ENCODE measurements at places on chromosomes 6 and 20. TPM values are rescaled to one million over a fixed set of nuclear protein-coding genes. Genes with fewer than 3 reads are reported as not detected.

DNA sequence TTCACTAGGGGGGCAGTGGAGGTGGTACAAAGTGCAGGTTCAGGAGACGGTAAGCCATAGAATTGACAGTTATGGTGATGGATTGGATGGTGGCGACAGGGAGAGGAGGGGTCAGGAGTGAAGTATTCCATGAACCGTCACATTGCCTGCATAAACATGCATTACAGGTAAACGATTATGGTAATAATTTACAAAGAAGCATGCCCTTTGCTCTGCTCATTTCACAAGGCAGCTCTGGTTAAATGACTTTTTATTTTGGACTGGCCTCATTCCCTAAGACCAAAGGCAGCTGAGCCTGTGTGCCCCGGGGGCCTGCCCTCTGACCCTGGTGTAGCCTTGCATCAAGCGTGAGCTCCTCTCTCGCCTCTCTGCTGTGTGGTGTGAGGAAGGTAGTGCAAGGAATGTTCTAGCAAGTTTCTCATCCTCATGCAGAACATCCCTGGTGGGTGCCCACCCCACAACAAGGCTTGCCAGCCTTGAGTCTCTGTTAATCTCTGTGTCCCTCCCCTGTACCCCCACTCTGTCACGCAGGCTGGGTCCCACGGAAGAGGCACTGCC, 59.0 kb downstream of the PPP1R14C start:
- H3K36me3 ChIP-seq = no peaks in the 10 kb centered on the region
- H3K27ac ChIP-seq = peak overlapping the region; percentile 64
- no peak overlapping the region for H3K4me3 ChIP-seq
- DNase-seq = no peak

DNA sequence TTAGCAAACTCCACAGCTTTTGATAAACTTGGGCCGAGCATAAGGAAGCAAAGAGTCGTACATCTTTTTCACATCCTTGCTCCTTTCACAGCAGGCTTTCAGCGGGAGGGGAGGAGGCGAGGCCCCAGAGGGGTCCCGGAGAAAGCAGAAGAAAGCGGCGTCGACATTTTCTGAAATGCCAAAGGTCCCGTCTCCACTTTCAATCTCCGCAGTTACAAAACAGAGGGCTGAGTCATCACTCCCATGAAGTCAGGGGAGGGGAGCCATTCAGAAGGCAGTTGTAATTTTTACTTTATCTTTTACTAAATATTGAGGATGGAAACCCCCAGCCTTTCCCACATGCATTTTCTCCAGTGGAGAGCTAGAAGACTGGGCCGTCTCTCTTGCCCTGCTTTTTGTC, 174.2 kb upstream of the THBS2 start:
- no peak for DNase-seq
- no peak overlapping the region for H3K4me3 ChIP-seq
- H3K27ac ChIP-seq = peak overlapping the region; percentile 57
- H3K4me1 ChIP-seq = no peaks in the 10 kb centered on the region

GRCh38 chr20:32050324-32050841, 1.7 kb upstream of the HCK start:
- H3K27me3 ChIP-seq = peaks cover 53% of the 10 kb centered on the region
- no peak overlapping the region for H3K4me3 ChIP-seq
- H3K4me1 ChIP-seq = peaks cover 16% of the 10 kb centered on the region

GRCh38 chr6:18412644-18413043, 25.5 kb downstream of the RNF144B start:
- H3K27ac ChIP-seq = no peak overlapping the region
- no peaks in the 10 kb centered on the region for H3K36me3 ChIP-seq
- H3K4me3 ChIP-seq = no peak overlapping the region

GRCh38 chr6:143955971-143956370, 52.1 kb downstream of the PLAGL1 start:
- H3K36me3 ChIP-seq = no peaks in the 10 kb centered on the region
- H3K4me3 ChIP-seq = no peak overlapping the region
- DNase-seq = no peak
- no peak overlapping the region for H3K27ac ChIP-seq
- H3K4me1 ChIP-seq = no peaks in the 10 kb centered on the region

- no peak overlapping the region for H3K4me3 ChIP-seq
- H3K4me1 ChIP-seq = no peaks in the 10 kb centered on the region
- no peaks in the 10 kb centered on the region for H3K27me3 ChIP-seq
- no peak for DNase-seq
- no peak overlapping the region for H3K27ac ChIP-seq
Observed at GRCh38 chr6:85561750-85562357, 31.8 kb downstream of the SNX14 start.

GRCh38 chr6:137370871-137371633, 123.1 kb downstream of the OLIG3 start:
- no peaks in the 10 kb centered on the region for H3K36me3 ChIP-seq
- no peak overlapping the region for H3K27ac ChIP-seq
- no peaks in the 10 kb centered on the region for H3K4me1 ChIP-seq
- H3K27me3 ChIP-seq = no peaks in the 10 kb centered on the region

GRCh38 chr20:32977281-32978008, 26.8 kb downstream of the SUN5 start:
- no peak overlapping the region for H3K27ac ChIP-seq
- H3K4me3 ChIP-seq = no peak overlapping the region

DNA sequence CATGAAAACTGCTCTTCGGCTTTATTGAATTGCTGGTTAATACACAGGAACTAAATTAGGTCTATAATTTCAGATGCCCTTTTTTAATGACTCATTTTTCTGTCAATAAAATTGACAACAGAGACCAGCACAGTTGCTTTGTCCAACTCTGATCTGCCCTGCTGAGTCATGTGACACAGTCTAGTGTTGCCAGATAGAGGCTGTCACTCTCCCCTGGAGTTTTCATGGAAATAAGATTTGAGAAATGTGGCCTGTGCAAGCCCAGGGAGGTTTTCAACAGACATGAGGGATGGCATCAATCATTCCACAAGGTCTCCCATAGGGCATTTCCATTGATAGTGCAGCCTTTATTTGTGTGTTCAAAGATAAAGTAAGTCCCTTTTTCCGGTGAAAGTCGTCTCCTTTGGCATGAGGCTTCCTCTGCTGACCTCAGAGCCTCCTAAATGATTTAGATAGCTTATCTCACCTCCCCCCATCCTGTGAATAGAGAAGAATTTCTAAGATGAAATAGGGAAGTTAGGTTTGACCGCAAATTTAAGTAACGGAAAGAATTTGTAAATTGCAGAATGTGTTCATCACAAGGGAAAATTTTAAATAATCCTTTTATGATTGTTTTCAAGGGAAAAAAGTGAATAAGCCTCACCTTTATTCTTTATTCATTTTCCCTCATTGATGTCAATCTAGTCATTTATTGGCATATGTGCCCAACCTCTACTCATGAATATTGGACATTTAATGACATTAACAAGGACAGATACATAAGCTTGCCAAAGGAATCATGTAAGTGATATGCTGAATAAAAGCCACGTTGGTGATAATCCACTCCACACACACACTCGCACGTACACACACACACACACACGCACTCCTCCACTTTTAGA, 277.7 kb downstream of the ADGB start:
- H3K36me3 ChIP-seq = no peaks in the 10 kb centered on the region
- no peak overlapping the region for H3K27ac ChIP-seq
- no peaks in the 10 kb centered on the region for H3K27me3 ChIP-seq
- peaks cover 10% of the 10 kb centered on the region for H3K4me1 ChIP-seq

GRCh38 chr20:59435518-59435917, 135.1 kb downstream of the EDN3 start:
- no peaks in the 10 kb centered on the region for H3K36me3 ChIP-seq
- peaks cover 15% of the 10 kb centered on the region for H3K27me3 ChIP-seq
- H3K4me1 ChIP-seq = no peaks in the 10 kb centered on the region
- no peak overlapping the region for H3K4me3 ChIP-seq
- no peak overlapping the region for H3K27ac ChIP-seq

DNA sequence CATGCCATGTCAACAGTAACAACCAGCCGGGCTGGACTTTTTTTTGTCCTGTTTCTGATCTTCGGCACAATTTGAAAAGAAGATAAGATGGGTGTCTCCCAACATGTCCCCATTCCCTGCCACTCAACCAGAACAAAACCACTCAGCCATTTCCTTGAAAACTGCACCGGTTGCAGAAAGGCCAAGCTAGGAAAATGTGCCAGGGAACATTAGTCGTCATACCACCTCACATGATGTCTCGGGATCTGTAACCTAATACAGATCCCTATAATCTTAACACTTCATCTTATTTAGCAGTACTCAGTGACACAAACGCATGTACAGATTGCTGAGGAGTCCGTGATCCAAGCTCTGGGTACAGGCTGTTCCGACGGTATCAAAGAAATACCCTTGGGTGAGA, 46.5 kb downstream of the ALDH8A1 start:
- peak overlapping the region; percentile 44 for H3K27ac ChIP-seq
- peaks cover 1% of the 10 kb centered on the region for H3K4me1 ChIP-seq
- H3K36me3 ChIP-seq = no peaks in the 10 kb centered on the region
- H3K4me3 ChIP-seq = no peak overlapping the region
- no peak for DNase-seq
- H3K27me3 ChIP-seq = no peaks in the 10 kb centered on the region

- DNase-seq = no peak
- H3K36me3 ChIP-seq = no peaks in the 10 kb centered on the region
- H3K27me3 ChIP-seq = no peaks in the 10 kb centered on the region
- no peaks in the 10 kb centered on the region for H3K4me1 ChIP-seq
- no peak overlapping the region for H3K27ac ChIP-seq
Observed at GRCh38 chr6:13146442-13146841, 181.9 kb downstream of the TBC1D7 start.

- H3K36me3 ChIP-seq = peaks cover 12% of the 10 kb centered on the region
- DNase-seq = no peak
- H3K4me3 ChIP-seq = no peak overlapping the region
- no peaks in the 10 kb centered on the region for H3K4me1 ChIP-seq
- H3K27me3 ChIP-seq = no peaks in the 10 kb centered on the region
- H3K27ac ChIP-seq = no peak overlapping the region
Observed at GRCh38 chr20:2919518-2920245, 46.4 kb downstream of the PTPRA start.

- H3K4me1 ChIP-seq = peaks cover 12% of the 10 kb centered on the region
- no peak overlapping the region for H3K4me3 ChIP-seq
- H3K27ac ChIP-seq = no peak overlapping the region
- no peaks in the 10 kb centered on the region for H3K36me3 ChIP-seq
- H3K27me3 ChIP-seq = no peaks in the 10 kb centered on the region
Observed at GRCh38 chr6:148915810-148916209, 169.0 kb downstream of the UST start.

GRCh38 chr20:37137547-37137946, 41.6 kb upstream of the RPN2 start:
- H3K27me3 ChIP-seq = no peaks in the 10 kb centered on the region
- H3K4me1 ChIP-seq = no peaks in the 10 kb centered on the region
- DNase-seq = no peak
- H3K4me3 ChIP-seq = no peak overlapping the region
- no peaks in the 10 kb centered on the region for H3K36me3 ChIP-seq

- no peak overlapping the region for H3K27ac ChIP-seq
- H3K4me3 ChIP-seq = no peak overlapping the region
- no peaks in the 10 kb centered on the region for H3K27me3 ChIP-seq
- H3K4me1 ChIP-seq = peaks cover 7% of the 10 kb centered on the region
- no peak for DNase-seq
Observed at GRCh38 chr6:90227673-90228072, 69.0 kb downstream of the BACH2 start.

DNA sequence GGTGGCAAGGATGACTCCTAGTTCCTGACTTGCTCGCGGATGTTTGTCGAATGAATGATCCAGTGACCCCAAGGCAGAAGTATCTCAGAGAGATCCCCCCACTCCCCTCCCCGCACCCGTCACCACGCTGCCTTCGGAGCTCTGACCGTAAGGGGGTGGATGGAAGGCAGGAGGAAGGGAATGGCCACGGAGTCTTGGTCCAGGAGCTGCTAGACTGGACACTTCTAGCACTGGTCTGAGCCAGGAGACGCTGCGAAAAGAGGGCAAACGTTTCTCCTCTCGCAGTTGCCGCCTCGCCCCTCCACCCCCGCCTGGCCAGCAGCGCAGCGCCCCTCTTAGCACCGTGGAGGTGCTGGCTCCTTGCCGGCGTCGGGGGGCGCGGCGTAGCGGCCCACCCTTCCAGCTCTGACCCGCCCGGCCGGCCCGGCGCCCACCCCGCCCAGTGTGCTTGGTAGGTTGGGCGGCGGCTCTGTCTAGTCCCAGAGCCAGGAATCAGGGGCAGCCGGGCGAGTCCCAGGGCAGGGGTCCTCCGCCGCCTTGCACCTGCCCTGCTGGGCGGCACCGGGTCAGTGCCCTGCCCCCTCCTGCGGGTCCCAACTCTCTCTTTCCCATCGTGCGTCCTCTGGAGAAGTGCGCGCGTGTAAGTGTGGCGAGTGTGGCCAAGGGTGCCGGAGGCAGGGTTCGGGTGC, 2.4 kb upstream of the DBNDD2 start:
- no peak for DNase-seq
- H3K4me1 ChIP-seq = peaks cover 21% of the 10 kb centered on the region
- peak overlapping the region; percentile 92 for H3K27ac ChIP-seq
- H3K36me3 ChIP-seq = peaks cover 15% of the 10 kb centered on the region

- H3K4me1 ChIP-seq = no peaks in the 10 kb centered on the region
- DNase-seq = no peak
- H3K27ac ChIP-seq = no peak overlapping the region
- H3K36me3 ChIP-seq = no peaks in the 10 kb centered on the region
- H3K27me3 ChIP-seq = no peaks in the 10 kb centered on the region
Observed at GRCh38 chr6:64590965-64591675, 955.5 kb downstream of the PHF3 start.

DNA sequence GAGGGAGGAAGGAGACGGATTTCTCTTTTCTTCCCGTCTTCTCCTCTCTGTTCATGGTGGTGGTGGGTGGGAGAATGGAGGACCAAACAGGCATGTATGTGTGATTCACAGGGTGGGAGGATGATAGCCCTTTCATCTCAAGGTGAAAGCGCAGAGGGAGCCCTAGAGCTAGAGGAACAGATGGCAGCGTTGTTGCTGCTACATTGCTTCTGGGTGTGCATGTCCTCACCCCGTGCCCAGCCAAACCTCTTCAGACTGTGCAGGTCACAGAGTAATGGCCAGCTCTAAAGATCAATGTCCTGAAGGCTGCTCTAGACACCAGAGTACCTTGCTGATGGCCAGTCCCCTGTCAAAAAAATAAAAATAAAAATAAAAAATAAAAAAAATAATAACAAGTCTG, 301.8 kb downstream of the TBC1D7 start:
- H3K27me3 ChIP-seq = no peaks in the 10 kb centered on the region
- H3K27ac ChIP-seq = no peak overlapping the region
- DNase-seq = no peak

DNA sequence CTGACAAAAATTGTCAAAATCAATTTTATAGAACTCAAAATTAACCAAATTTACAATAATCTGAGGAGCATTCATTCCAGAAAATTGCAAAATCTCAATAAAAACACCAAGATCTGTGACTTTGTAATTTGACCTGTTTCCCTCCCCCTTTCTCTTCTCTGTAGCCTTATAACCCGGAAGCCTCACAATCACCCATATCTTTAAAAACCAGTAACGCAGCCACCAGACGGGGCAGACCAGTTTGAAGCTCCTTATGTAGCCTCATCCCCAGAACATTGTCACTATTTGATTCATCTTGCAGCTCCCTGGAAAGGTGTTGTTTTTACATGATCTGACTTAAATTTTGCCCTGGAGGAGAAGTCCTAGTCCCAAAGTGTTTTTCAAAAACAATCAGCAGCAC, 27.5 kb upstream of the TGM6 start:
- H3K4me1 ChIP-seq = no peaks in the 10 kb centered on the region
- no peaks in the 10 kb centered on the region for H3K36me3 ChIP-seq
- peaks cover 5% of the 10 kb centered on the region for H3K27me3 ChIP-seq
- no peak overlapping the region for H3K27ac ChIP-seq
- H3K4me3 ChIP-seq = no peak overlapping the region

RTN4IP1 gene
- total RNA-seq = 5.3 TPM

PACRG gene
- 1.1 TPM for total RNA-seq

HLA-DPA1 gene
- total RNA-seq = 95.6 TPM

GJA10 gene
- total RNA-seq = not detected

PGC gene
- total RNA-seq = not detected

FNDC1 gene
- total RNA-seq = 0.15 TPM

OR2H1 gene
- total RNA-seq = not detected

HTR1B gene
- not detected for total RNA-seq
